ENCODE measurements at places on chromosomes 2 and 18.

- no peak for DNase-seq
Observed at GRCh38 chr2:25347846-25348245, 6.1 kb upstream of the DNMT3A start.

- DNase-seq: no peak
Observed at GRCh38 chr2:46087492-46087891, 209.7 kb upstream of the EPAS1 start.

DNA sequence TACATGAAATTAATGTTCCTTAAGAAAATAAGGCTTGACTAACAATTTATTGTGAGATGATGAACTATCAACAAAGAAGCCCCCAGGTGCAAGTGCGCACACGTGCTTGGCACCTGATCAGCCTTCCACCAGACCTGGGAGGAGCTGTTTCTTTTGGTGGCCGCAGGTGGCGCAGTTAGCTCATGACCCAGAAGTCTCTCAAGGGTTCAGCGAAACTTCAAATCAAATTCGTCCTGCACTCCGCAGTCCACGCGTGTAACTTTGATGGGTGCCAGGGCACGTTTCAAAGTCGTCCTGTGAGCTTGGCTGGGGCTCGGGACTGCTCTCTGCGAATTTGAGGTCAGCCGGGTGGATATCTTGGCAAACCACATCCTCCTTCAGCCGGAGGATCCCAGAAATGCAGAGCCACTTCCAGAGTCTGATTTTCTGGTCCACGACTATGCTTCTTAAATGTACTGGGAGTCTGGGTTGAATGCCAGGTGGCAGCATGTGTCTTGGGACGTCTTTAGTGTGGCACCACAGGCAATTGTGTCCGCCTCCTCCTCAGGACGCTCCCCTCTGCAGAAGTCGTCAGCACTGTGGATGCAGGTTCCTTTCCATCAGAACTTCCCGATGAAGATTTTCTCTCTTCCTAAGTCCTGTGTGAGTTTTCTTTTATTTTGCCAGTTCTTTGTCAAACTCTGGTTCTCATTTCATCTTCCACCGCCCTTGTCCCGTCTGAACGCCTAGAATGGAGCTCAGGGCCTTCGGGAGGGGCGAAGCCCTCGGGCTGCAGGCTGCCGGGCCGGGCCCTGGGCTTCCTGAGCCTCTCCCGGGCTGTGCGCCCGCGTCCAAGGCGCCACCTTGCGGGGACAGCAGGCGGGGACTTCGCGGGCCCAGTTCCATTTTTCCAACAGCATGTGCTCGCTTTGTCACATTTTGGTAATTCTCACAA lies 61.3 kb upstream of the RAPGEF4 start:
- DNase-seq: no peak

- no peak for DNase-seq
Observed at GRCh38 chr2:112916145-112916571, 5.2 kb downstream of the IL37 start.

DNA sequence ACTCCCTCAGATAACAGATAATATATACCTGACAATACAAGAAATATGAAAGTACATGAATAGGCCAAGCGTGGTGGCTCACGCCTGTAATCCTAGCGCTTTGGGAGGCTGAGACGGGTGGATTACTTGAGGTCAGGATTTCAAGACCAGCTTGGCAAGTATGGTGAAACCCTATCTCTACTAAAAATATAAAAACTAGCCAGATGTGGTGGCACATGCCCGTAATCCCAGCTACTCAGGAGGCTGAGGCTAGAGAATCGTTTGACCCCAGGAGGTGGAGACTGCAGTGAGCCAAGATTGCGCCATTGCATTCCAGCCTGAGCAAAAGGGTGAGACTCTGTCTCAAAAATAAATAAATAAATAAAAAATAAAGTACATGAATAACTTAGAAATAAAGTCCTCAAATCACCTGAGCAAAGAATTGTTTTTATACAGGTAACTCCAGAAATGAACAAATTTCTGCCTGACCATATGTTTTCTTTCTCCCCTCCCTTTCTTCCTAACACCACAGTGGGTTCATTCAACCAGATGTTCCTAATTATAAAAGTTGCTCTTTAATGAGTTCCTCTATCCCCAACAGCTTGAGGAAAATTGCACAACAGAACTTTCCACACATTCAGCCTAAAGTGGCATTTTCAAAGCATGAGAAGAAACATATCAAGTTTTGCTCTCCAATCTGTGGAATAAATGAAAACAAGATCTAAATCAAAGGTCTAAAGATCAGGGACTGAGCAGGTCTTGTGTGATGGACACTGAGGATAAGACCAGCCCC lies 33.6 kb upstream of the AP1S3 start:
- peak; percentile 15 for DNase-seq
